Liver (tissue), 10 donors: ENCODE measurements at places on chromosomes 12 and 14. TPM values are rescaled to one million over a fixed set of nuclear protein-coding genes. Genes with fewer than 3 reads are reported as not detected.

GRCh38 chr14:78240567-78240966 is 70.4 kb downstream of the NRXN3 start:
- H3K4me1 ChIP-seq: no peaks in the 10 kb centered on the region
- no peaks in the 10 kb centered on the region for H3K27me3 ChIP-seq
- no peak for DNase-seq
- H3K4me3 ChIP-seq: no peak overlapping the region
- H3K27ac ChIP-seq: no peak overlapping the region

DNA sequence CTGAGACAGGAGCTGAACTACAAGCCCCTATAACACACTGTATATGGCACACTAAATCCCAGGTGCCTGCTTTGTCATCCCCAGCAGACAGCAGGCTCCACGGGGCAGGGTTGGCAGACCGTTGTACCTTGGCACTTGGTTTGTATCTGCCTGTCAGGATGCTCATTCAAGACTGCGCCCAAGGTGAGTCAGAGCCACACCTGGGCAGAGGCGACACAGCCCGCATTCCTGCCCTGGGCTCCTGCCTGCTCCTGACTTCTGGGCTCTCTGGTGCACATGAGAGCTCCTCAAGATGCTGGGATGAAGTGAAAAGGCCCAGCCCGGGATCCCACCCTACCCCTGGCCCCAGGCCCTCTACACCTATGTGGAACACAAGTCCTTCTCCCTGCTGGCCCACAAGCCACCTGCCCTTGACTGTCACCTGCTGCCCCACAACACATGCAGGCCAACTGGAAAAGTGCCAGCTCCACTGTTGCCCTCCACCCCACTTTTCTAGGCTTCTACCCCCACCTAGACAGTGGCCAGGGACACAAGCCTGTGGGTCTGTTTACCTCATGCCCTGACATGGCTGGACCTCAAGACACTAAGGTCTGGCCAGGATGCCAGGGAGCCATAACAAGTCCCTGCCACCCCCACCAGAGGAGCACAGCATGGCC is 30.8 kb upstream of the PNMA1 start:
- no peaks in the 10 kb centered on the region for H3K27me3 ChIP-seq

DNA sequence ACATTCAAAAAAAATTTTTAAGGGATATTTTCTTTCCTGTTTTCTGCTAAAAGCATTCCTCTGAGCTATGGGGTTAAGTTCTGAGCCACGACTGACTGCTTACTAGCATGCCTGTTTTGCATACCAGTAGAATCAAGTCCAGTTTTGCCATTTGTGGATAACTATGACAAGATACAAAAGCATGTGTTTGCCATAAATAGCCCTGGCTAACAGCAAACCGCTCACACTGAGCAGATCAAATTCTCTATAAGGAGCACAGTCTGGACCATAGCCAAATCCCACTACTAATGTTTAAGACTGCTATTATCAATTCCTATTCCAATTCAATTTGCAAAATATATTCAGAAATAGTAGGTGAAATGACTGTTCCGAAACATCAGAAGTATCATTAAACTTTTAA is 3.2 kb downstream of the CFL2 start:
- peaks cover 2% of the 10 kb centered on the region for H3K36me3 ChIP-seq
- H3K27me3 ChIP-seq: no peaks in the 10 kb centered on the region
- no peak overlapping the region for H3K27ac ChIP-seq
- no peak overlapping the region for H3K4me3 ChIP-seq

GRCh38 chr12:39878753-39879152 is 227.1 kb downstream of the SLC2A13 start:
- no peak overlapping the region for H3K4me3 ChIP-seq
- no peak overlapping the region for H3K27ac ChIP-seq
- H3K36me3 ChIP-seq: no peaks in the 10 kb centered on the region
- no peaks in the 10 kb centered on the region for H3K4me1 ChIP-seq

- peaks cover 5% of the 10 kb centered on the region for H3K36me3 ChIP-seq
- DNase-seq: no peak
- H3K4me3 ChIP-seq: no peak overlapping the region
- H3K27ac ChIP-seq: no peak overlapping the region
- no peaks in the 10 kb centered on the region for H3K4me1 ChIP-seq
These were observed 15.6 kb downstream of the HIP1R start for GRCh38 chr12:122850695-122851350.

- no peak for DNase-seq
- no peak overlapping the region for H3K4me3 ChIP-seq
- no peak overlapping the region for H3K27ac ChIP-seq
- H3K36me3 ChIP-seq: no peaks in the 10 kb centered on the region
- no peaks in the 10 kb centered on the region for H3K4me1 ChIP-seq
- no peaks in the 10 kb centered on the region for H3K27me3 ChIP-seq
These were observed 7.9 kb upstream of the GPR132 start for GRCh38 chr14:105072892-105073719.

Gene DCAF5
- 18.1 TPM for total RNA-seq

Gene NELL2
- 0.42 TPM for total RNA-seq

Gene VSIG10
- 9.8 TPM for total RNA-seq
